Activated CD4-positive, alpha-beta memory T cell treated with anti-CD3 and anti-CD28 coated beads for 36 hours (primary cell): ENCODE measurements at places on chromosomes 5 and 9. TPM values are rescaled to one million over a fixed set of nuclear protein-coding genes. Genes with fewer than 3 reads are reported as not detected.

DNA sequence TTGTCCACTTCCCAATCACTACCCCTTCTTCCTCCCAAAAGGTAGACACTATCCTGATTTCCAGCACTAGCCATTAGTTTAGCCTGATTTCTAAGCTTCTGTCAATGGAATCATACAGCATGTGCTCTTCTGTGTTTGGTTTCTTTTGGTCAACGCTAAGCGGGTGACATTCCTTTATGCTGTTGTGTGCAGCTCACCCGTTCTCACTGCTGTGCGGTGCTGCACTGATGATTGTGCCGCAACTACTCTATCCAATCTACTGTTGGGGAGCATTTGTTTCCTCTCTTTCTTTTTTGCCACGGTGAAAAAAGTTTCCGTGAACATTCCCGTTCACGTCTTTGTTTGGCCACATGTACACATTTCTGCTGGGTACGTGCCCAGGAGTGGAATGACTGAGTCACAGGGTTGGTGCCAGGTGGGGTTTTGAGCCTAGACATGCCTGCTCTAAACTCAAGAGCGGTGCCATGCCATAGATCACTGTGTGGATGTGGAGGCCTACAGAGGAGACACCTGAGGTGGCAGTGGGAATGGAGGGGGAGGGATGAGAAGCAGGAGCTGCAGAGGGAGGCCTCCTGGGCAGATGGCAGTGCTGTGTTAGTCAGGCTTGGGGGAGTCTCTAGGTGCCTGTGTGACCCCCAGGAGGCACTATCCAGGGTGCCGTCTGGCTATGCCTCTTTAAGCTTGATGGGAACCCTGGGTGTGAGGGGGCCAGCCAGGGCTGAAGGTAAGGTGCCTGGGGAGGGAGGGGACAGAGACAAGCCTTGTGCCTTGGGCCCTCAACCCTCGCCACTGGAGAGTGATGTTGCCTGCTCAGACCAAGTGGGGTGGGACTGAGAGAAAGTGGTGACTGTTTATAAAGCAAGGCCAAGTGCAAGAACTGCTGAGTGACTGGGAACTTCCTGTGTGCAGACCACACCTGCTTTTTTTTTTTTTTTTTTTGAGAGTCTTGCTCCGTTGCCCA lies 11.4 kb upstream of the ANKRD33B start:
- peaks cover 13% of the 10 kb centered on the region for H3K27me3 ChIP-seq
- no peak overlapping the region for H3K27ac ChIP-seq
- DNase-seq: no peak
- no peaks in the 10 kb centered on the region for H3K36me3 ChIP-seq
- H3K4me1 ChIP-seq: peaks cover 7% of the 10 kb centered on the region
- H3K4me3 ChIP-seq: no peak overlapping the region

ADGRV1 gene
- not detected for total RNA-seq

GRCh38 chr5:74660873-74661272 lies 20.3 kb upstream of the ENC1 start:
- no peak overlapping the region for H3K4me3 ChIP-seq
- H3K4me1 ChIP-seq: no peaks in the 10 kb centered on the region
- H3K36me3 ChIP-seq: no peaks in the 10 kb centered on the region
- no peak overlapping the region for H3K27ac ChIP-seq
- H3K27me3 ChIP-seq: peaks cover 13% of the 10 kb centered on the region

DNA sequence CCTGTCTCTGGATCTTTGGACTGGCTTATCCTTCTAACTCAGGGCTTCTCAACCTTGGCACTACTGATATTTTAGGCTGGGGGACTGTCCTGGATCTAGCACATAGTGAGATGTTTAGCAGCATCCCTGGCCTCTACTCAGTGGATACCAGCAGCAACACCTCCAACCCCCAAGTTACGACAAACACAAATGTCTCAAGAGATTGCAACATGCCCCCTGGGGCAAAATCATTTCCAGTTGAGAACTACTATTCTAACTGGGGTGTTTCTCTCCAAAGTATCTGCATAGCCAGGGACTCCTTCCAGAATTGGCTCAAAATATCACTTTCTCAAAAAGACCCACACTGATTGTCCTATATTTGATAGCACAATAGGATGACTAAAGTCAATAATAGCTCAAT lies 7.2 kb upstream of the TLR4 start:
- no peak overlapping the region for H3K4me3 ChIP-seq
- DNase-seq: no peak
- H3K4me1 ChIP-seq: no peaks in the 10 kb centered on the region
- no peaks in the 10 kb centered on the region for H3K36me3 ChIP-seq
- H3K27me3 ChIP-seq: no peaks in the 10 kb centered on the region

GRCh38 chr5:71752441-71753190 lies 33.5 kb downstream of the CARTPT start:
- DNase-seq: no peak
- no peak overlapping the region for H3K4me3 ChIP-seq
- peaks cover 3% of the 10 kb centered on the region for H3K4me1 ChIP-seq
- no peaks in the 10 kb centered on the region for H3K27me3 ChIP-seq

NUTM2G gene
- total RNA-seq: not detected

DND1 gene
- 2.5 TPM for total RNA-seq

DNA sequence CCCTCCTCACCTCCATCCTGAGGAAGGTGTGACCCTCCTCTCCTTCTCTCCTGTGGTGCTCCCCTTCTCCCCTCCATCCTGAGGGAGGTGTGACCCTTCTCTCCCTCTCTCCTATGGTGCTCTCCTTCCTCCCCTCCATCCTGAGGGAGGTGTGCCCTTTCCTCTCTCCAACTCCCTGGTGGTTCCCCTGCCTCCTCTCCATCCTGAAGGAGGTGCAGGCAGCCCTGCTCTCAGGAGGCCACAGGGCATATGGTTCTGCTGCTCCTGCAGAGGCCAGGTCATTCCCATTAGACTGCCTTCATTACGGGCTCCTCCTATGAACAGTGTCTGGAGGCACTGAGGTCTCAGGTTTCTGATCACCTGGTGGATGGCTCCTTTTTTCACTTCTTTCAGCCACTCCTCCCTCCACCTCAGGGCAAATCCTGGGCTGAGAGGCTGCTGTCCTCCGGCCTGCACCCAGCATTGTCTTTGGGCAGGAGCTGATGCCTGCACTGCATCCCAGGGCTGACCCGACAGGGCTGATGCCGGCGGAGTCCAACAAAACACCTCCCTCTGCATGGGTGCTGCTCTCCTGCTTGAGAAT lies 197.1 kb downstream of the MED10 start:
- no peaks in the 10 kb centered on the region for H3K4me1 ChIP-seq
- H3K4me3 ChIP-seq: no peak overlapping the region
- no peak for DNase-seq

GRCh38 chr5:87850843-87851242 lies 417.8 kb downstream of the TMEM161B start:
- DNase-seq: no peak
- H3K27me3 ChIP-seq: no peaks in the 10 kb centered on the region
- H3K4me1 ChIP-seq: no peaks in the 10 kb centered on the region
- no peak overlapping the region for H3K4me3 ChIP-seq
- H3K36me3 ChIP-seq: no peaks in the 10 kb centered on the region

- no peaks in the 10 kb centered on the region for H3K27me3 ChIP-seq
- peak overlapping the region; percentile 15 for H3K27ac ChIP-seq
- peaks cover 40% of the 10 kb centered on the region for H3K36me3 ChIP-seq
- peaks cover 83% of the 10 kb centered on the region for H3K4me1 ChIP-seq
Observed at GRCh38 chr9:113583511-113584427, 120.2 kb downstream of the RGS3 start.

GRCh38 chr5:159211729-159212174 lies 2.4 kb upstream of the RNF145 start:
- H3K4me1 ChIP-seq: peaks cover 19% of the 10 kb centered on the region
- H3K36me3 ChIP-seq: peaks cover 17% of the 10 kb centered on the region
- H3K27me3 ChIP-seq: no peaks in the 10 kb centered on the region
- H3K4me3 ChIP-seq: no peak overlapping the region
- no peak overlapping the region for H3K27ac ChIP-seq
